Lung microvascular endothelial cell (primary cell): ENCODE measurements at places on chromosomes 5 and 9. TPM values are rescaled to one million over a fixed set of nuclear protein-coding genes. Genes with fewer than 3 reads are reported as not detected.

HSDL2 gene
- total RNA-seq, result 18.3 and 27.6 TPM in 2 replicates

FIBCD1 gene
- not detected in 2 replicates for total RNA-seq

PTGES gene
- 0.40 and 0.44 TPM in 2 replicates for total RNA-seq

TSSK1B gene
- total RNA-seq, result not detected in 2 replicates

TRIM7 gene
- 0.99 and 4.6 TPM in 2 replicates for total RNA-seq

IFNA2 gene
- not detected in 2 replicates for total RNA-seq

TLX3 gene
- not detected in 2 replicates for total RNA-seq

ADGRD2 gene
- total RNA-seq, result not detected in 2 replicates

CCDC192 gene
- not detected in 2 replicates for total RNA-seq

STARD4 gene
- 37.9 and 42.5 TPM in 2 replicates for total RNA-seq

FOXD4L3 gene
- total RNA-seq, result not detected in 2 replicates

PCDHGA10 gene
- 2.6 and 5.0 TPM in 2 replicates for total RNA-seq

SLC1A3 gene
- total RNA-seq, result 0.22 TPM in 1 of 2 replicates, not detected in the other

CMYA5 gene
- total RNA-seq, result under 0.01 TPM in 2 replicates

SOX30 gene
- not detected in 2 replicates for total RNA-seq

GRCh38 chr5:173410459-173411233 lies 82.4 kb upstream of the STC2 start:
- no peak for DNase-seq

GRCh38 chr5:27062451-27062850 lies 24.1 kb upstream of the CDH9 start:
- DNase-seq, result no peak

GRCh38 chr5:159782197-159782994 lies 133.9 kb upstream of the ADRA1B start:
- no peak for DNase-seq

- no peak for DNase-seq
These were observed 4.7 kb upstream of the TGFBI start for GRCh38 chr5:136023958-136024541.

DNA sequence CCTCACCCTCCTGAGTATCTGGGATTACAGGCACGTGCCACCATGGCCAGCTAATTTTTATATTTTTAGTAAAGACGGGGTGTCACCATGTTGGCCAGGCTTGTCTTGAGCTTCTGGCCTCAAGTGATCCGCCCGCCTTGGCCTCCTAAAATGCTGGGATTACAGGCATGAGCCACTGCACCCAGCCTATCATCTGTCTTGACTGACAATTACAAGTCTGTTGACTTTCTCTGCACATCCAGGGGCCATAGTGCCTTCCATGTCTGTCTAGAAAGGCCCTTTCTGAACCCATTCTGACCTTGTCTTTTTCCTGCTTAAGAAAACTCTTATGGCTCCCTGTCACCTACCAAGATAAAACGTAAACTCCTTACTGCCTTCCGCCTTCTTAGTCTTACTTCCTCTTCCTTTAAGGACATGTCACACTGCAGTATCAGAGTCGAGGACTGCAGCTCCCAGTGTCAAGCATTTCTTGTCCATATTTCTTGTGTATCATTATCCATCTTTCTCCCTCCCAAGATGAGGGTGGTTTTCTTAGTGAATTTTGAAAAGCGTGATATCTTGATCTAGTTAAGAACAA lies 49.9 kb upstream of the SHB start:
- DNase-seq, result no peak

GRCh38 chr9:124279531-124280175 lies 21.9 kb downstream of the NEK6 start:
- peak; percentile 58 for DNase-seq

- DNase-seq, result no peak
These were observed 235.2 kb downstream of the NR3C1 start for GRCh38 chr5:143168171-143168741.

GRCh38 chr5:139925650-139926640 lies 117.2 kb downstream of the NRG2 start:
- no peak for DNase-seq

DNA sequence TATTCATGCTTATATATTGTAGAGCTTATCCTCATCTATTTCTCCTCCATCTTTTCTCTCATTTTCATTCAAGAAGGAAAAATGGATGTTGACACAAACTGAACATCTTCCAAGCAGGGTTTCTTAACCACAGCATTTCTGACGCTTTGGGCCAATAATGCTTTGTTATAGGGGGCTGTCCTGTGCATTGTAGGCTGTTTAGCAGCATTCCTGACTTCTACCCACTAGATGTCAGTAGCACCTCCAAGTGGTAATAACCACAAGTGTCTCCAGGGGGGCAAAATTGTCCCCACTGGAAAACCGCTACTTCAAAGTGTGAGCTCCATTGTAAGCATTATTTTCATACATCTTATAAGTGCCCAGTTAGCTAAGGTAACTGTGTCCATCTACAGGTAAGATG lies 2.6 kb upstream of the TXNDC8 start:
- DNase-seq, result peak; percentile 5

DNA sequence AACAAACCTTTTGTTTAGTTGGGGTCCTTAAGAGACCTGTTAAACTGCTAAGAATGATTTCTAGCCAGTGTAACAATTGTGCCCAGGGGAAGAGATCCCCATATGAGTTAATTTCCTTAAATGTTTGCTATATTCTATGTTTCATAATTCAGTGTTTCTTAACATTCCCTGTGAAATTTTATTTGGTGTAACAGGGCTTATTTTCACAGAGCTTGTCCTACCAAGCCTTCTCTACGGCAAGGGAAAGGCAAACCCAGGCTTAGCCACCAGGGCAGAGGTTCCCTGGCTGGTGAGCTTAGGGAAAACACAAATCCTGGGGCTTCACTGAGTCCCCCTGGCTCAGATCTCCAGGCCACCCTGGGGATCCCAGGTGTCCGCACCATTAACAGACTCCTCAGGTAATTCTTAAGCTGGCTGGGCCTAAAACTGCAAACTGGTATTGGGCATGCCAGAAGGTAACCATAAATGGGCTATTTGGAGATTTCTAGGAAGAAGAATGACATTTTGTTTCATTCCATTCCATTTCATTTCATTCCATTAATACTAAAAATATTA lies 17.0 kb upstream of the LCP2 start:
- DNase-seq, result no peak

- DNase-seq, result no peak
These were observed 19.2 kb downstream of the EFCAB9 start for GRCh38 chr5:172213126-172213525.

GRCh38 chr9:79812507-79813257 lies 240.9 kb downstream of the TLE4 start:
- DNase-seq, result no peak

GRCh38 chr5:14041528-14042192 lies 97.2 kb upstream of the DNAH5 start:
- no peak for DNase-seq

DNA sequence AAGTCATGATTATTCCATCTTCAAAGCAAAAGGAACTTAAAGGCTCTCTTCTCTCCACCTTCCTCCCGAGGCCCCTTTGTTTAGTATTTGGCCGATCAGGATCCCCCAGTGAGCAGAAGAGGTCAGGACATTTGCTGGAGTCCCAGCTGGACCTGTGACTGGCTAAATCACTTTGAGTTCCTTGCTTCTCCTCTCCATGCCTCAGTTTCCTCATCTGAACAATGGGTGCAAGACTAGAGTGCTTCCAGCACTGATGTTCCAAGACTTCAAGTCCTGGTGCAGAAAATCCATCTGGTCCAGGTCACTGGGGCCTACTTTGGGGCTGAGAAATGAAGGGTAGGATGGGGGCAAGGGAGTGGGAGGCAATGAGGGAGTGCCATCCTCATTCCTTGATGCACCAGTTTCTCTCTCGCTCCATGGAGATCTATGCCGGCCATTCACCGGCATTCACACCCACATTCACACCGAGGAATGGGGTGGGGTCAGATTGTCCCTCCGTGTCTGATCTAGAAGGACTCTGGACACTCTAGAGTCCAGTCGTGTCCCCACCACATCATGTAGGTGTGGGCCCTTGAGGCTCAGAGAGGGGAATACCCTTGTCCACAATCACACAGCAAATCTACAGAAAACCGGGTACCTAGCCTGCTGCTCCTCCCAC lies 38.7 kb upstream of the IL17B start:
- DNase-seq, result no peak

DNA sequence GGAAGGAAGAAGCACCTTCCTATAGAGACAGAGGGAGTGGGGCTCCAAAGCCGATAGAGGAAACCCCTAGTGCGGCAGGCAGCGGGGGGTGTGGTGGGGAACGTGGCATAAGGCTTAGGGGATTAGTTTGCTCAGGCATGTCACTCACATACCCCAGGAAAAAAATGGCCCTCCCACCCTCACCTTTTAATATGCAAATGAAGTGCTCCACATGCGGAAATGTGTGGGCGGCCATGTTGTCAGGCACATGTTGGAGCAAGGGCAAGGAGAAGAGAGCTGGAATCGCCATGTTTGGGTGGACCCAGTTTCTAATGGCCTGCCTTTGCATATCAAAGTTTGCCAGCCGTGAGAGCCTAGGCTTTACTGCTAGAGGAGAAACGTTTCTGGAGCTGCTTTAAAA lies 758.8 kb downstream of the NR2F1-AS1 start:
- DNase-seq, result no peak

DNA sequence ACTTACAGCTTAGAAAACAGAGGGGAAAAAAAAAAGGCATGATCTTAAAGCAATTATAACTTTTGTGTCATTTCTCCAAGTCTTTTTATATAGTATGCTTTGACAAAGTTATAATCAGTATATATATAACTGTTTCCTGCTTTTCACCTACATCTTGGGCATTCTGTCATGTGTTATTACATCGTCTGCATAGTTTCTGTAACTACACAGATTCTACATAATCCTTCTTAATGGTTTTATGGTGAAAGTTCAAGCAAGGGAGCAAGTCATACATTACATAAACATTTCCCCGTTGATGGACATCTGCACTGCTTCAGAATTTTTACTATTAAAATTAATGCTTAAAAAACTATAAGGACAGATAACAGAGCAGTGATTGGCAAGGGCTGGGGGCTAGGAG lies 12.1 kb downstream of the FEM1C start:
- DNase-seq, result no peak

DNA sequence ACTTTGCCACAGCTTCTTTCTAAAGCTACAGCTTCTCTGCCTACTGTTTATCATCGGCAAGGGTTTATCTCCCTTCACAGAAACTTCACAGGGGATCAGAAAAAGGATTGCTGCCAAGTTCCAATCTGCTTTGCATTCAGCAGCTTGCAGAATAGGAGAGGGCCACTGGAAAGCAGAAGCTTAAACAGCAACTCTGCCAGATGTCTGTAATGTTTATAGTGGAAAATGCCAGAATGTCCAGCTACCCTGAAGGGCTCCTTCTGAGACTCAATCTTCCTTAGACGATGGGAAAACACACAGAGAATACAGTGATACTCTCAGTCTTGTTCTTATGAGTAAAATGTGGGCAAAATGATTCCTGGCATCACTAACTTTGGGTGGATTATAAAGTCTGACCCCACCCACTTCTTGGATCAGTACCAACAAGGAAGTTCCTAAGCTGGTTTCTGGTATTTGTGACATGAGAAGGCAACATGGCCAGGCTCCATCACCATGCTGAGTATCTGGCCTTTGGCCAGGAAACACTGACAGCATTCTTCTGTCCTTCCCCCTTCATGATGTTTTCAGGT lies 19.0 kb downstream of the STOM start:
- DNase-seq, result peak; percentile 91

DNA sequence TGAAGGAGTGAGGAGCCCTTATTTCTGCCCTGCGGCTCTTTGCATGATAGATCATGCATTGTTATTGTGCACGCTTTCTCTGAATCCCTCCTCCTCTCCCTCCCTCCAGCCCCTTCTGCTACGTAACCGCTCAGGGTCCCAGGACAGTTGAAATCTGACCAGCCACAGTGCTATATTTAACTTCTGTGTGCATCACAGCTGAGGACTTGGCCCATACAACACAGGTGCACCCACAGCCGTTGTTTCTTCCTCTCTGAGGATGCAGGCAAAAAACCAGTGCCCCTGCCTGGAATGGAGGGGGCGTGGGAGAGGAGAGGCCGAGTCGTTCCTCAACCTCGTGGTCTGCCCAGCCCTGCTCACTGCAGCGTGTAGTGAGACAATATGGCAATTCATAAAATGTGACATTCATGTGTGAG lies 335.6 kb upstream of the CLINT1 start:
- DNase-seq, result no peak

DNA sequence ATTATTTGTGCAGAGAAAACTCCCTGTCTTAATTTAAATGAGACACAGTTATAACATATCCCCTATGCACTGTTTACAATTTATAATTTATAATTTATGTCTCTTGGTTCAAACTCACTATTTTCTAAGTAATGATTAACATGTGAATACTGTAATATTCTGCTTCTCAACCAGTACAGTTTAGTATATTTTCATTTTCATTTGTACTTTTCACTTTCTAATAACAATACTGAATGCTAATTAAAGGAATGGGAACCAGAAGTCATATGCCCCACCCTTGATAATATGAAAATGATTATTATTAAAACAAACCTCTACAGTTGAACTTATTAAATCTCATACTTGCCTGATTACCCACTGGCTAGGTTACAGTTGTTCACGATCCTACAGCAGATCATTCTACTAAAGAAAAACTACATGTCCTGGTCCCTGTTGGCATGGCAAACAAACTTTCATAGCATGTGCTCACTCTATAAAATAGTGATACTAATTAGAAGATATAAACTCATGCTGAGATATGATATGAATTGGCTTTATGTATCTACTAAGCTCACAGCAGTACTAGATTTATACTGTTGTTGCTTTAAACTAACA lies 66.4 kb downstream of the POU5F2 start:
- DNase-seq, result no peak

DNA sequence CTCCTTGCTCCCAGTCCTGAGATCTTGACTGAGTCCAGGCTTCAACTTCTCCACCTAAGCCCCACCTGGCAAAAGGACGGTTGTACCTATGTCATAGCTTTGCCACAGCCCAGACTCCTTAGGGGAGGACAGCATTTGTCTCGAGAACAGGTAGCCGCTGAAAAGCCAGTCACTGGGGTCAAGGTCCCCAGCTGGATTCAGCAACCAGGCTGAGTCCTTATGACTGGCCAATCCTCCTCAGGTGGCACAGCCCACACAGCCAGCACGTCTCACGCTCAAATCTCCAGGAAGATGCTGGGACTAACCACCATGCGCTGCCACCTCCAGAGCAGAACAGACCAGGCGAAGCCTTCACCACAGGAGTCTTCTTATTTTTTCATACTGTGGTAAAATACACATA lies 27.9 kb upstream of the SMU1 start:
- no peak for DNase-seq
